ENCODE measurements at places on chromosomes 12 and 14. TPM values are rescaled to one million over a fixed set of nuclear protein-coding genes. Genes with fewer than 3 reads are reported as not detected.

GRCh38 chr12:106903241-106903945, 52.3 kb upstream of the TMEM263 start:
- H3K27ac ChIP-seq = no peak overlapping the region
- peak overlapping the region; percentile 41 for H3K4me3 ChIP-seq
- no peaks in the 10 kb centered on the region for H3K36me3 ChIP-seq
- H3K4me1 ChIP-seq = peaks cover 9% of the 10 kb centered on the region
- peak; percentile 67 for DNase-seq

The GALNT16 gene
- not detected for total RNA-seq

The MGAT4C gene
- total RNA-seq = not detected

The GATC gene
- total RNA-seq = 30.6 TPM

- no peaks in the 10 kb centered on the region for H3K36me3 ChIP-seq
- DNase-seq = no peak
- no peaks in the 10 kb centered on the region for H3K27me3 ChIP-seq
- H3K27ac ChIP-seq = no peak overlapping the region
- no peak overlapping the region for H3K4me3 ChIP-seq
These were observed 5.8 kb upstream of the C1RL start for GRCh38 chr12:7114851-7115250.

DNA sequence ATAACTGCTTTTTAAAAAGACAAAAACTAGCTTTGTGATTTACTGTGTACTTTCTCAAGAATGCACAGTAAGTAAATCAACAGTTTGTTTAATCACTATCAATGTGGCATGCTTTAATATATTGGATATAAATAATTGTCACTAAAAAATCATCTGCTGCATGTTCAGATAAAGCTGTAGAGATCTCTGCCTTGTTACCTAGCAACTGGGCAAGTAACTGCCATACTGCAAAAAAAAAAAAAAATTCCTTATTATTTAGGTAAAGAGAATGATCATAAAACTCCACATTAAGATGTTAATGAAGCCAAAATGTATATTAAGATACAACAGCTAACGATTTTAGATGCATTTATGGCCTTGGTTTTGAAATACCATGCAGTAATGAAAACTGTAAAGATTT, 237.4 kb downstream of the APAF1 start:
- H3K4me1 ChIP-seq = no peaks in the 10 kb centered on the region
- no peak overlapping the region for H3K4me3 ChIP-seq
- no peaks in the 10 kb centered on the region for H3K36me3 ChIP-seq
- no peaks in the 10 kb centered on the region for H3K27me3 ChIP-seq
- H3K27ac ChIP-seq = no peak overlapping the region

The CCDC175 gene
- total RNA-seq = not detected

GRCh38 chr12:51905471-51906429, 1.6 kb upstream of the ACVRL1 start:
- H3K4me3 ChIP-seq = no peak overlapping the region
- DNase-seq = no peak
- H3K4me1 ChIP-seq = no peaks in the 10 kb centered on the region
- H3K27me3 ChIP-seq = peaks cover 10% of the 10 kb centered on the region

GRCh38 chr14:88933191-88933590, 108.7 kb downstream of the TTC8 start:
- no peak overlapping the region for H3K27ac ChIP-seq
- H3K27me3 ChIP-seq = no peaks in the 10 kb centered on the region
- no peaks in the 10 kb centered on the region for H3K36me3 ChIP-seq
- DNase-seq = no peak

The DNAJC22 gene
- total RNA-seq = not detected

GRCh38 chr12:27453421-27453820, 6.9 kb downstream of the SMCO2 start:
- H3K4me3 ChIP-seq = no peak overlapping the region
- no peaks in the 10 kb centered on the region for H3K27me3 ChIP-seq
- no peaks in the 10 kb centered on the region for H3K36me3 ChIP-seq
- H3K4me1 ChIP-seq = no peaks in the 10 kb centered on the region
- no peak overlapping the region for H3K27ac ChIP-seq

The SERPINA4 gene
- total RNA-seq = not detected

The P2RX7 gene
- total RNA-seq = 4.5 TPM

GRCh38 chr12:73421832-73422231, 1115.8 kb upstream of the ATXN7L3B start:
- no peak overlapping the region for H3K4me3 ChIP-seq
- H3K36me3 ChIP-seq = no peaks in the 10 kb centered on the region
- no peak for DNase-seq
- no peaks in the 10 kb centered on the region for H3K27me3 ChIP-seq
- H3K27ac ChIP-seq = no peak overlapping the region
- no peaks in the 10 kb centered on the region for H3K4me1 ChIP-seq

The PRH2 gene
- not detected for total RNA-seq

The BLOC1S1 gene
- 110 TPM for total RNA-seq

- no peaks in the 10 kb centered on the region for H3K4me1 ChIP-seq
- H3K36me3 ChIP-seq = no peaks in the 10 kb centered on the region
- DNase-seq = no peak
- H3K27me3 ChIP-seq = no peaks in the 10 kb centered on the region
- H3K4me3 ChIP-seq = no peak overlapping the region
These were observed 374.7 kb downstream of the ALG10 start for GRCh38 chr12:34396861-34397590.

- no peak overlapping the region for H3K4me3 ChIP-seq
- no peak for DNase-seq
- no peaks in the 10 kb centered on the region for H3K36me3 ChIP-seq
- H3K4me1 ChIP-seq = no peaks in the 10 kb centered on the region
- H3K27me3 ChIP-seq = no peaks in the 10 kb centered on the region
These were observed 85.9 kb upstream of the REP15 start for GRCh38 chr12:27610374-27610773.

The PDE6H gene
- total RNA-seq = not detected

The OVCH1 gene
- not detected for total RNA-seq

- no peak for DNase-seq
- no peaks in the 10 kb centered on the region for H3K27me3 ChIP-seq
- peak overlapping the region; percentile 26 for H3K4me3 ChIP-seq
- H3K36me3 ChIP-seq = no peaks in the 10 kb centered on the region
- no peak overlapping the region for H3K27ac ChIP-seq
These were observed 127.3 kb upstream of the HIF1A start for GRCh38 chr14:61567838-61568571.

DNA sequence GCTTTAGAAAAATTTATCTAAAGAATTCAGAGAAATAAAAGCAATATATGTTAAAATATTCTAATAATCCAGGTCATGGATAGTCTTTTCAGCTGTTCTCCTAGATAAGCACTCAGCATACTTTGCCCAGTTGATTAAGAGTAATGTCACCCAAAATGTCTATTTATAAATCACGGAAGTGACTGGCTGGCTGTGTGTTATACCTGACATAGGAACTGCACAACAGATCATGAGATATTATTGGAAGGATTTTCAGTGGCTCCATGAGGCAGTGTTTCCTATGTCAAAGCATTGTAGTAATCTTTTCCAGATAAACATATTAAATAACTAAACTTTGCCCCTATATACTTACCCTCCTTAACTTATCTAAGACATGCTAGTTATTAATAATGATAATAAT, 128.8 kb downstream of the ITPR2 start:
- no peaks in the 10 kb centered on the region for H3K27me3 ChIP-seq
- no peaks in the 10 kb centered on the region for H3K36me3 ChIP-seq
- no peak overlapping the region for H3K27ac ChIP-seq
- no peak for DNase-seq

- DNase-seq = no peak
- no peak overlapping the region for H3K27ac ChIP-seq
- H3K4me3 ChIP-seq = no peak overlapping the region
- no peaks in the 10 kb centered on the region for H3K4me1 ChIP-seq
These were observed 11.9 kb upstream of the PUS1 start for GRCh38 chr12:131917139-131917710.

DNA sequence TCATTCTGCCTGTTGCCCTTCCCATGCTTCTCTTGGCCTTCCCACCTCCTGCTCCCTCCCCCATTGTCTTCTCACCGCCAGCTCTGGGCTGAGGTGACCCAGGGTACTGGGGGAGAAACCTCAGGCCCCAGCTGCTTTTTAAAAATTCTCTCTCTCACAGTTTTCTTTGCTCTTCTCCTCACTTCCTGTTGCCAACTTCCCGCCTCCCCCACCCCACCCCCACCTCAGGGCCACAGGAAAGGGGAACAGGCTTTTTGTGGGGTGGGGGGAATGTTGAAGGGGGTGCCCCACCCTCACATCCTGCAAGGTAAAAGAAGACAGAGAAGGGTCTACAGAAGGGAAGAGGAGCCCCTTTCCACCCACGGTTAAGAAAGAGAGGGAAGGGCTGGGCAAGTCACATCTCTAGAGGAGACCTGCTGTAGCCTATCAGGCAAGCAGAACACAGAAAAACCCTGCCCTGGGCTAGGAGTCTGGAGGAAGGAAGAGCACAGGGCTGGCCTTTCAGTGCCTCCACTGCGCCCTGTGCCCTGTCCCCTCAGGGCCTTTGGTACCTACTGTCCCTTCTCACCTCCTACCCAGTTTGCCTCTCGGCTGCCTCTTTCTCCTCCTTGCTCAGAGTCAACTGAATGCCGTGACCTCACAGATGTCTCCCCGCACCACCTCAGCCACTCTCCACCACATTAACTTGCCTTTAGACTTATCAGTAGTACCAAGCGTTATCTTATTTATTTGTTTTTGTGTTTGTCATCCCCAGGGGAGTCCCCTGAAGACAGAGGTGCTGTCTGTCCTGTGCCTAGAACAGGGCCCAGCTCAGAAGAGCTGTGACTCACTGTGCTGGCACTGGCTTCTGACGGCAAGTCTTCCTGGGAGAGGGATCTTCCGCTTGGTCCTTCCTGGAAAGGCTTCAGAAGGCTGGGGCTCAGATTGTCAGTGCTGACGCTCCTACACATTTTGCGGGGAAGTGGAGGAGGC, 1.7 kb downstream of the ARHGAP9 start:
- no peaks in the 10 kb centered on the region for H3K27me3 ChIP-seq
- peak overlapping the region; percentile 85 for H3K27ac ChIP-seq
- peak overlapping the region; percentile 71 for H3K4me3 ChIP-seq
- peak; percentile 46 for DNase-seq
- H3K36me3 ChIP-seq = peaks cover 19% of the 10 kb centered on the region

The CABP1 gene
- total RNA-seq = 0.18 TPM

GRCh38 chr14:76829013-76829365, 2.8 kb downstream of the LRRC74A start:
- H3K4me1 ChIP-seq = no peaks in the 10 kb centered on the region
- no peak overlapping the region for H3K4me3 ChIP-seq
- no peaks in the 10 kb centered on the region for H3K27me3 ChIP-seq
- DNase-seq = no peak
- H3K36me3 ChIP-seq = no peaks in the 10 kb centered on the region

DNA sequence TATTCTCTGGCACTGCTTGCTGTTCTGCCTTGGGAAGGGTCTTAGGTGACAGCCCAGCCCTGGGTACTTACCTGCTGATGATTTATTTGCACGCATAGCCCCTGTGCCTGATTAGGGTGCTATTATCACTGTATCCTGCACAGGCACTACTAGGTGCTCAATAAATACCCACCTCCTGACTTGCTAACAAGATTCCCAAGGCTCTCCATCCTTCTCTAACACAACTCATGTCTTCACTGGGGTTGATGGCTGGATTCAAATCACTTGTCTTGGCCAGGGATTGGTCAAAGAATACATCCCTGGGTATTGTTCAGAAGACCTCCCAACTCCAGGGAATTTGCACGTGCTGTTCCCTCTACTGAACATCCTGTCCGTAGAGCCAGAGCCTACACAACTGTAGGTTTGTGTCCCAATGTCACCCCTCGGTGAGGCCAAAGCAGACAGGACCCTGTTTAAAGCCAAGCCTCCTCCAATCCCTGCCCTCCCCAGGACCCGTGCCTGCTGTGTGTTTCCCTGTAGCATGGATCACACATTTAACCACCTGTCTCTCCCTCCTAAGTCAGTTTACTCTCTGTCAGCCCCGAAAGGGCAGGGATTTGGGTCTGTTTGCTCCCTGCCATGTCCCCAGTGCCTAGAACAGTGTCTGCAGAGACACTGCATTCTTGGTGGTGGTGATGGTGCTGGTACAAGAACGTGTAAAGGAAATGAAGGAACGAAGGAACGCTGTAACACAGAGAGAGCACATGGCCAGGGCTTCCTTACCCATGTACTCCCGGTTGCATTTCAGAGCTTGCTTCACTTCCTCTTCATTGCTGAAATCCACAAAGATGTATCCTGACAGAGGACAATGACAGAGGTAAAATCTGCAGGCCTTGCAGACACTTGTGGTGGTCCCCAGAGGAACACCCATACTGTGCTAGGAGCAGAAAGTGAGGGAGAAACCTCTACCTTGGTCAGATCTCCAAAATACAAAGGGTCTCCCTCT, 16.5 kb downstream of the RBM19 start:
- peaks cover 64% of the 10 kb centered on the region for H3K36me3 ChIP-seq
- no peaks in the 10 kb centered on the region for H3K4me1 ChIP-seq
- H3K4me3 ChIP-seq = no peak overlapping the region
- no peak for DNase-seq

GRCh38 chr12:109632342-109632741, 58.7 kb downstream of the MVK start:
- H3K4me1 ChIP-seq = no peaks in the 10 kb centered on the region
- DNase-seq = no peak
- H3K27ac ChIP-seq = no peak overlapping the region
- H3K4me3 ChIP-seq = no peak overlapping the region
- H3K27me3 ChIP-seq = no peaks in the 10 kb centered on the region
- no peaks in the 10 kb centered on the region for H3K36me3 ChIP-seq

GRCh38 chr14:33057585-33057984, 118.9 kb downstream of the NPAS3 start:
- H3K4me3 ChIP-seq = no peak overlapping the region
- no peaks in the 10 kb centered on the region for H3K27me3 ChIP-seq
- DNase-seq = no peak
- no peaks in the 10 kb centered on the region for H3K4me1 ChIP-seq
- no peak overlapping the region for H3K27ac ChIP-seq

- no peaks in the 10 kb centered on the region for H3K36me3 ChIP-seq
- H3K4me3 ChIP-seq = no peak overlapping the region
- no peak for DNase-seq
- no peaks in the 10 kb centered on the region for H3K4me1 ChIP-seq
- H3K27me3 ChIP-seq = no peaks in the 10 kb centered on the region
These were observed 139.5 kb downstream of the DAD1 start for GRCh38 chr14:22449600-22449905.

DNA sequence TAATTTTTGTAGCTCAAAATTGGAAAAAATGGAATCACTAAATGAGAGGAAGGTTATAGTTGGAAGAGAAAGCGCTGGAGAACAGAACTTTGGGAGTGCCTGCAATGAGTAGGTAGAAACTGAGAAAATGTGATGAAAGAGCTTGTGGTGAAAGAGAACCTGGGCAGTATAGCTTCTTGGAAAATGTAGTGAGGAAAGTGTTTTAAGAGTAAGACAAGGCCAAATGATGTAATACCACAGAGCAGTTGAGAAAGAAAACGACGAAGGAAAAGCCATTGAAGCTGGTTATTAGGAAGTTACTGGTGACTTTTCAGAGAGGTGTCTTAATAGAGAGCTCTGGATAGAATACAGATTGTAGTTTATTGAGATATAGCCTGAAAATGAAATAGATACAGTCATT, 255.3 kb downstream of the AEBP2 start:
- no peak overlapping the region for H3K27ac ChIP-seq
- no peak overlapping the region for H3K4me3 ChIP-seq
- no peak for DNase-seq
- H3K4me1 ChIP-seq = no peaks in the 10 kb centered on the region
- no peaks in the 10 kb centered on the region for H3K27me3 ChIP-seq

The PGAM5 gene
- total RNA-seq = 102 TPM
